Inflammatory macrophage treated with lipopolysaccharide for 1 hour (primary cell): ENCODE measurements at places on chromosomes 13 and 19.

GRCh38 chr13:73190477-73190876, 131.7 kb downstream of the KLF5 start:
- DNase-seq: no peak

- no peak for DNase-seq
These were observed 808 bp downstream of the DNMT1 start for GRCh38 chr19:10193790-10194499.

DNA sequence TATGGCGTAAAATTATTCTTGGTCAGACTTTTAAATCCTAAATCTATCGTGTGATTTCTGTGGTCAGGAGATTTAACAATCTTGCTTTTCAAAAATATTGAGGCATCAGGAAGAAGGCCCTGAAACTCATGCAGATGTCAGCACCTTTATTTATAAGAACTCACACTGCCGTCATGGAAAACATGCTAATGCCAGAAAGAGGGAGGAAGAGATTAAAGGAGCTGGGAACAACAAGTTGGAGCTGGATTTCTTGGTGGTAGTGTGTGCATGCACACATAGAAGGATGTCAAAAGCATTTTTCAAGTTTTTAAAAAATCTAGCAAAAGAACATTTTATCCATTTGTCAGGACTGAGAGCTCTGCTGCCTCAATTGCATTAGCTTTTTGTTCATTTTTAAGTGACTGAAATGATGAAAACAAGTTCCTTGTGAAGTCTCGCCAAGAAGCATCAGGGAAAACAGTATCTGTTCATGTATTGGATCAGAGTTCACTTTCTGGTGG, 342.5 kb downstream of the SPRY2 start:
- DNase-seq: no peak

DNA sequence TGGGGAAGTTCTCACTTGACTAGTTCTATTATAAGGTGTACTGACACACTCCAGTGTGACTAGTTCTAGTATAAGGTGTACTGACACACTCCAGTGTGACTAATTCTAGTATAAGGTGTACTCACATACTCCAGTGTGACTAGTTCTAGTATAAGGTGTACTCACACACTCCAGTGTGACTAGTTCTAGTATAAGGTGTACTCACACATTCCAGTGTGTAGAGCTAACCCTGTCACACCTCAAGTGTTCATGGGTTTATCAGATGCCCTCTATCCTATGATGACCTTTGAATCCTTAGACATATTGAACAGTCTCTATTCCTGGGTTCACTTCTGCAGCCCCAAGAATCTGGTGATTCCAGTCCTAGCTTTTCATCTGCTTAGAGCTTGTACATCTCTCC, 54.6 kb upstream of the MYO16 start:
- no peak for DNase-seq
